ENCODE measurements at places on chromosomes 5 and 9. TPM values are rescaled to one million over a fixed set of nuclear protein-coding genes. Genes with fewer than 3 reads are reported as not detected.

DNA sequence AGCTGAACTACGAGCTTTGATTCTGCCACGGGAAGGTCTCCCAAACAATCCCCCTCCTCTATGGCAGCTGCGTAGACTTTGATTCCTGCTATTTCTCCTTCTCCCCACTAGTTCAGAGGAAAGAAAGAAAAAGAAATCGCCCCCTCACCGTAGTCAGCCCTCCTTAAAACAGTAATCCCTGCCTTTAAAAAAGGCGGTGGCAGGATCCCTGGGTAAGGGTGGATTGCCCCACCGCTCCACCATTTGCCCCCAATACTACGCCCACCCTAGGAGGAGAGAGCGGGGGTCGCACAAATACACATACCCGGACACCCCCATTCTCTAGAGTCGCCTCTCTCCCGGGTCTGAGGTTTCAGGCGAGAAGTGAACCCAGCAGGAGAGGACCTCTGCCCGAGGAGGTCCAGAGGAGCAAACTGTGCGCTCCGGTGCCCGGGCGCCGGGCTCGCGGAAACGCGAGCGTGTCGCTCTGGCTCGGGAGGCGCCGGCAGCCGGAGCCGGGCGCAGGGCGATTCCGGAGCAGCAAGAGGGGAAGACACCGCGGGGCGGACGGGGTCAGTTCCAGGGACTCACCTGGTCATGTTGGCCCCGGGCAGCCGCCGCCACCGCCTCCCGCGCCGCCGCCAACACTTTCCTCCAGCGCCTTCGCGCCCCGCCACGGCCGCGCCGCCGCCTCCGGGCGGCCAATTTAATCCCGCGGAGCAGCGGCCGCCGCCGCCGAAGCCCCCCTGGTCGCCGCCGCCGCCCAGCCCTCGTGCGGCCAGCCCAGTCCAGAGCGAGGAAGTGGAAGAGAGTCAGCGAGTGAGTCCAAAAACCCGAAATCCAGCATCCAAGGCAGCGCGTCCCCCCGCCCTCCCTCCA, 1057.7 kb upstream of the DMAC1 start:
- no peak for DNase-seq

DNA sequence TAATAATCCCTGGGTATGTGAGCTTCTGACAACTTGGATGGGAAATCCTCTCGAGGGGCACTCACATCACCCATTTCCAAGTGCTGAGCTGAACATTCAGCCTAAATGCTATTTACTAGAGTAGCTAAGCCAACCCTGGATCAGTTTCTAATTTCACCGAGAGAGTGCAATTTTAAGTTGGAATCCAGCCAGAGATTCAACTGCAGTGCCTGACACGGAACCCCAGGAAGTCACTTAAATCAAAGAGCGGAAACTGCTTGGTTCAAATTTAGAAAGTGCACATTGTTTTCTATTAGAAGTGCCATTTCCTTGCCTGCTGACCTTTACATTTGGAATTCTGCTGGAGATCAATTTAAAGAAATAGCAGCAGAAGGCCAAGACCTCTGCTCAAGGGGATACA, 8.8 kb downstream of the SPRY4 start:
- no peak for DNase-seq

DNA sequence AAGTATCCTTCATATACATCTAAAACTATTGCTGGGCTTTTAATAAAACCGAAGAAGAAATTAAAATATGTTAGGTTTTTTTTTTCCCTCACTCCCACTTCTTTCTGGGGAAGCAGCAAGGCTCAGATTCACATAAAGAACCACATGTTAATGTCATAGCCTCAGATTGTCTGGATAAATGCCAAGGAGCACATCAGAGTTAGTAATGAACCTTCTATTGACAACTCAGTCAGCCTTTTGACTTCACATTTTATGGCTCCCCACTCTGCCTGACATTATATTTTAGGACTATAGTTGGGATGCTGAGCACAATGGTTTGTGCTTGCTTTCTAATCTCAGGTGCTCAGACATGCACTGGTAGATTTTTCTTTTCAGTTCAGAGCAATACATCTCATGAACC, 21.8 kb downstream of the DMAC1 start:
- no peak for DNase-seq

Gene PCDH1
- total RNA-seq: 9.1 TPM

Gene SNCAIP
- 0.84 TPM for total RNA-seq

Data from astrocyte (in vitro differentiated cells and primary cell).